Inflammatory macrophage treated with lipopolysaccharide for 4 hours (primary cell): ENCODE measurements at places on chromosomes 16 and 17.

DNA sequence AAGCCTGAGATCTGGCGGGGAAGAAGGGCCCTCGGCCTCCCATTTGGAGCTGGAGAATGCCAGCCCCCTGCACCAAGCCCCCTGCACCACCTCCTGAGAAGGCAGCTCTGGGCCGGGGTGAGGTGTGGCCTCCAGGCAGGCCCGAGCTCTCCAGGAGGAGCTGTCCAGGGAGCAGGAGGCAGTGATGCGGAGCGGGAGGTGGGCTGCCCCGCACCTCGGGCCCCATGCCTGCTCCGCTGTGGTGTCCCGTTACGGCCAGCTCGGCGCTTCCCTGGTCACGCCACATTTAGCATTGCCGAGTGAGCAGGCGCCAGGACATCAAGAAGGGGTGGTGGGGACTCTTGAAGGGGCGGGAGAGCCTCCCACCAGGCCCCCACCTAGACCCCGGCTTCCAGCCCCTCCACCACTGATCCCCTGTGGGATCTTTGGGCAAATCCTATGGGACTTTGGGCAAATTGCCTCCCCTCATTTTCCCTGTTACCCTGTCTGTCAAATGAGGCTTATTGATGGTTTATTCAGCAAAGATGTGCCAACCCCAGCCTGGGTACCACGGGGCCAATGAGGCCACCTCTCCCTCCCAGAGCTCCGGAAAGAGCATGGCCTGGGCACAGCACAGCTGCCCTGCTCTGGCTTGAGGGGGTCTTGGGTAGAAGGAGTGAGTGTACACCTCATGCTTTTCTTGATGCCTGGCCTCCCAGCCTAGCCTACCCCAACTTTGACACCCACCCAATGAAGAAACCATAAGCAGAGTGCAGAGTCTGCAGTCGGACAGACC is 15.3 kb downstream of the FOXN1 start:
- DNase-seq: no peak

DNA sequence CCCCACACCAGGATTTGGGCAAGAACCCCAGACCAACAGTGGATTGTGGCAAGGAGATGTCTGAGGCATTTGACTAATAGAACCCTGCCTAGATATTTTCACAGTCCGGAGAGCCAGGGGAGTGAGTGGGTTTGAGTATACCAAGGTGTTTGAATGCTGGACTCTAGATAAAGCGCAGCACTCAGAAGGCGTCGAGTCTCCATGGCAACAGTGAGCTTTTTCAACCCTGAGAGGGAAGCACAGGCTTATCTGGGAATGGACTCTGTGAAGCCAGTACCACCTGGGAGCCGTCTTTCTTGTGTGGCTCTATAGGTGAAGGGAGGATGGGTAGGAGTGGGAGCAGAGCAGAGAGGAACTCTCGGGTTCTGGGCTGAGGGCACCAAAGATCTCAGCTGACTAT is 147.0 kb downstream of the SHISA6 start:
- DNase-seq: no peak

GRCh38 chr17:54948380-54948779 is 20.1 kb downstream of the COX11 start:
- DNase-seq: no peak

DNA sequence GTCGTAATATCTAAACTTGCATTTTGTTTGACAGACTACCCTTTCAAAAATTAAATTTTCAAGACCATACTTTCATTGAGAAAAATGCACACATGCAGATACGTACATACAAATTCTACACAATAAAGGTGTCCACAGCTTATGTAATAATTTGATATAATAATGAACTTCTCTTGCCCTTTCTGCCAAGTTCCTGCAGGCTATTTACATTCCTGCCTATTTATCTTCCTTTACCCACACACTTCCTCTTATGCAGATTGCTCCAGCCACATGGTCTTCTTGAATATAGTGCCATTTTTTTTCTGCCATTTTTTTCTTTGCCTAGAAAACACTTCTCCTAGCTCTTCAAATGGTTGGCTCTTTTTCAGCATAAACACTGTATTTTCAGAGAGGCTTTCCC is 826.9 kb upstream of the CDH8 start:
- DNase-seq: no peak

GRCh38 chr17:51801626-51802025 is 356.9 kb downstream of the CA10 start:
- DNase-seq: no peak
